ENCODE measurements at places on chromosomes 1 and 21.

GRCh38 chr1:210415846-210416448 is 87.2 kb downstream of the HHAT start:
- DNase-seq = no peak

DNA sequence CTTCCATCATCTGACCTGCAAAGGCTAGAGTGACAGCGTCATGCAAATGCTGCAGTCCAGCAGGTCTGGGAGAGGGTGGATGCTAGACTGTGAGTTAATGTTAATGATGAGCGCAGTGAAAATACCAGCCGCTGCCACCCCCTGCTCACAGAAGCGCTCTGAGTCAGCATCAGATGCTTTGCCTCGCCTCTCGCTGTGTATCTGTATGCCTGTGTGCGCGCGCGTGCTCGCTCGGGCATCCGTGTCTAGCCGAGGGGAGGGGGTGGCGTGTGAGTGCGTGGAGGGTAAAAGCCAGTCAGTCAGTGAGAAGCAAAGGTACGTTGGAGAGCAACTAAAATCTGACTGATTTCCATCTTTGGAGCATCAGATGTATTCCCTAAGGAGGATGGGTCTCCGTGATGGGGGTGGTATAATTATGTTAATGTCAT is 858.7 kb downstream of the USP25 start:
- DNase-seq = no peak

- DNase-seq = no peak
Measured at GRCh38 chr1:201092738-201093137, 19.5 kb downstream of the CACNA1S start.

GRCh38 chr1:156140879-156141707 is 12.3 kb upstream of the SEMA4A start:
- no peak for DNase-seq

- no peak for DNase-seq
Measured at GRCh38 chr1:2504949-2505272, 21.5 kb downstream of the PANK4 start.

- no peak for DNase-seq
Measured at GRCh38 chr21:33561373-33561772, 18.5 kb downstream of the SON start.

- DNase-seq = no peak
Measured at GRCh38 chr21:45539046-45539795, 3.0 kb downstream of the SLC19A1 start.

DNA sequence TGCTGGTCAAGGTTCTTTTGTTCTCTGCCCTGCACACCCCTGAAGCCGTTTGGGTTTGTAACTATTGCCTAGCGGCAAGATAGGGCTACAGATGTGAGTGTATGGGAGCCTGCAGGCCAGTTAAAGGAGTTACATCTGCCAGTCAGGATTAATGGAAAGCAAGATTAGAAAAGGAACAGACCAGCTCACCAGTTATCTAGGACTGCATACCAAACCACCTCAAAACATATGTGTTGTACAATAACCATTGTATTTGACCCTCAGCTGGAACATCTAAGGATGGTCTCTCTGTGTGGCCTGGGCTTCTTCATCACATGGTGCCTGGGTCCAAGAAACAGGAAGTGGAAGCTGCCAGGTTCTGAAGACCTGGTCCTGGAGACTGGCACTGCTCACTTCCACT is 52.5 kb upstream of the FBXO28 start:
- no peak for DNase-seq

DNA sequence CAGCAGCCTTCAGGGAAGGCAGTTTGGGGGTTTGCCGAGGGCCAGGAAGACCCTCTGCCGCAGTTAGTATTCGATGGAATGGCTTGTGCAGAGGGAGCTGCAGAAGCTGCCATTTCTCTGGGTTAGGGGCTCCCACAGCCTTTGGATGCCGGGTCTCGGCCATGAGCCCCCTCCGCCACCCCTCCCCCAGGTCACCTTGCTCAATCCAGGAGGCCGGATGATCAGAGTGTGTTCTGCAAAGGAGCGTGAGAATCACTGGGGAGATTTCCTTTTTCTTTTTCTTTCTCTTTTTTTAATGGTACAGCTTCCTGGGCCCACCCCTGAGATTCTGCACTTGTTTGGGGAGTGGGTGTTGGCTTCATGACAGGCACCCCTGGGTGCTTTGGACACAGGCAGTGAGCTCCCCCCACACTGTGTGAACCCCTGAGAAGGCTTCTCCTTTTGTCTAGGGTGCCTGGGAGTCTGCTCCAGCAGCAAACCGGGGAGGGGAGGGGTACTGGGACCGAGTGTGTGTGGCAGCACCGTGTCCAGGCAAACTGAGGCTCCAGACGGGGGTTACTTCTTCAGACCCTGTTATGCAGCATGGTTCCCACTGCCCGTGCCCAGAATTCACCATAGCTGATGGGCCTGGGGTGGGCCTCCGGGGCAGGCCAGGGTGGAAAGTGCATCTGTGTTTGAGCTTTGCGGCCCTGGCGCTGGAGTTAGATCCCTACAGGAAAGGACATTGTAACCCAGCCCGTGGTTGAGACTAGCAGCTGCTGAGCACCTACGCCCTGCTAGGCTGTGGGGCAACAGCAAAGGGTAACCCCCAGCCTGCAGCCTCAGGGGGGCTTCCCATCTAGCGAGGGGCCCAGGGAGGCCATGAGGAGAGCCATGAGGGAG is 18.5 kb downstream of the TNFRSF1B start:
- DNase-seq = no peak

DNA sequence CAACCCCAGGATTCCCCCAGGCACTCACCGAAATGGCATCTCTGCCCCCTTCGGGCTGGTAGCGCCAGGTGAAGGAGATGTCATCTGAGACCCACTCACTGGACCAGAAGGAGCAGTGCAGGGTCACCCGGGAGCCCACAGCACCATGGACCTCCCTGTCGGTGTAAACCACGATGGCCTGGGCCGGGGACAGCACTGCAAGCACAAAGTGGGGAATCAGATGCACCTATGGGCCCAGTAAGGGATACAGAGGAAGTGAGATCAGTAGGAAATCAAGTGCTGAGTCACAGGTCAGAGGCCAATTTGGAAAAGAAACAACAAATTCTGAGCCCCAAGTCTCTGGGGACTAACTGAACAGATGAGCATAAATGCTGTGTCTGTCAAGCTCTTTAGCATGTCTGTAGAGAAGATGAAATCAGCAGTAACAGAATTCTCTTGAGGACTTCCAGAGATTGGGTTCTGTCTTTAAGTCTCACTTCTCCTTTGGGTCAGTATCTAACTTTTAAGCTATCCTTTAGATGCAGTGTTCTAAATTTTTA is 2.5 kb downstream of the MPZ start:
- DNase-seq = no peak

DNA sequence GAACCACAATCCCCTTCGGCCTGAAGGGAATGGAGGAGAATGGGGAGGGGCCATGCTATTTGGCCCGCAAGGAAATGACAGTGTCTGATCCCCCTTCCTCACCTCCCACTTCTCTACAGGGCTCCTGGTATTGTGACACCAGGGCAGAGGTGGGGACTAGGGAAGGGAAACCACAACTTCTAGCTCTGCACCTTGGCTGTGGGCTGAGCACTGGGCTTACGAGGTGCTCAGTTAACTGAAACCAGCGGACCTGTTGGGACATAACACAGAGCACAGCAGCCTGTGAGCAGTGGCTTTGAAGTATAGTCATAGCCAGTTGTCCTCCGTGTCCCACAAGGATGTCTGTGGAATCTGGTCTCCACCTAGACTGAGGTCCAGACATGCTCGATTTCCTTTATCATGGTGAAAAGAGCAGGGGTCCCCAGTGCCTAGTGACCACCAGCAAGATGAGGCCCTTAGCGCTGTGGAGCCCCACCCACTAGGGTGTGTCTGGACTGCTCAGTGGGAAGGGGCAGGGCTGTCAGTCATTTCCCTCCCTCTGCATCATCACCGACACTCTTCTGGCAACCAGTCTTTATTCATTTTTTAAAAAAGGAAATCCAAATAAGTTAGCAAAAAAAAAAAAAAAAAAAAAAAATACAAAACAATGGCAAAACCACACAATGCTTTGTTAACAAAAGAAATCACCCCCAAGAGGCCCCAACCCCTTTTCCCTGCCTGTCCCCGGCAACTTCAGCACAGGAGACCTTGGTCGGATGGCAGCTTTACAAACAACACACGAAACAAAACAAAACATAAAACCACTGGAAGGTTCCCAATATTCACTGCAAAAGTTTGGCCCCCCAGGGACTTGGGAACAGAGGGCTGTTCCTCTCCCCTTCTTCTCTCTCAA is 3.0 kb downstream of the MYOG start:
- DNase-seq = no peak

DNA sequence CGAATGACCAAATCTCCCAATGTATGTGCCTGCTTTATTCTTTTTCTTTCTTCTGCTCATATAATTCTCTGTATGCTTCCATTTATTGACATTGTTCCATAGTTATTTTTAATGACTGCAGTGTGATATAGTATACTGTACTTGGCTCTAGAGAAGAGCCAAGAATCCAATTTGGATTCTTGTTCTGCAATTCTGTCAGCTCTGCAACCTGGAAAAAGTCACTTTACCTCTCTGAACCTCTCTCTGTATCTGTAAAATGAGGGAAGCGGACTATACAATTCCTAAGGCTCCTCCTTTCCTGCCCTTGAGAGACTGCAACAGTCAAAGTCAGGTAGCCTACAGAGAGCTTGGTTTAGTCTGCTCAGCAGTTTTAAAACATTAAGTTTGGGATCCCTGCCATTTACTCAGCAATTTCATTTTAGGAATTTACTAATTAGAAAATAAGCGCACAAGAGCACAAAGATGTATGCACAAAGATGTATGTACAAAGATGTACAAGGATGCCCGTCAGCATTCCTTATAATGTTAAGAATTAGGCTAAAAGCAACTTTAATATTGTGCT is 14.7 kb downstream of the DNAJC16 start:
- DNase-seq = no peak

DNA sequence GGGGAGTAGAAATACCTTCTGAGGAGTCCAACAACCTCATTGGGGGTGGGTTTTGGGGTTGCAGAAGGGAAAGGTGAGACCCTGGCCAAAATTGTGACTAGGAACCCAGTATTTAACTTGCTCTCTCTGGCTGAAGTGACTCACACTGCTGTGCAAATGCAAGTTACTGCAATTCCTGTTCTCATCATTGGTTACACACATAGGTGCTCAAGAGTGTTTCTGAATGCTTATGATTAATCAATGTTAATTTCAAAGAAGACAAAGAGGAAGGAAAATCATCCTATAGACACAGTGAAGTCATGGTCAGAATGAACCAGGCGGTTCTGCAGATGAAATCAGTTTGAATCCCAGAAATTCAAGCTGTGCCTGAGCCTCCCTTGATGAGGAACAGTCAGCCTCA is 3.1 kb downstream of the ASCL5 start:
- no peak for DNase-seq

DNA sequence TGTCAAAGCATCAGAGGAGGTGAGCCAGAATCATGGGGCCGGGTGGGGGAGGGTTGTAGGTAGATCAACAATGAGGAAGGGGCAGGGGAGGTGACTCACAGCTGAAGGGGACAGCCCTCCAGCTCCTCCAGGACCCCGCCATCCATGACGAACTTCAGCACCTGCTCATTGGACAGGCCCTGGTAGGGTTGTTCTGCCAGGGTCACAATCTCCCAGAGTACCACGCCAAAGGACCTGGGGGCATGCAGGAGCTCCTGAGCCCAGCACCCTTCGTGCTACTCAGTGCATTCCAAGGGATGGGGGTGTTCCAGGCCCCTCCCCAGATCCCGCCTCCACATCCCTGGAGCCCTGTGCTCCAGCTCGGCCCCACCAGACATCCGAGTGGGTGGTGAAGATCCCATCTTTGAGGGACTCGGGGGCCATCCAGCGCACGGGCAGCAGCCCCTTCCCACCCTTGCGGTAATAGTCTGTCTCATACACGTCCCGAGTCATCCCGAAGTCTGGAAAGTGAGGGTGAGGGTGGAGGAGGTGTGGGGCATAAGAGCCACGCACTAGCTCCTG is 17.5 kb downstream of the INSRR start:
- DNase-seq = no peak

DNA sequence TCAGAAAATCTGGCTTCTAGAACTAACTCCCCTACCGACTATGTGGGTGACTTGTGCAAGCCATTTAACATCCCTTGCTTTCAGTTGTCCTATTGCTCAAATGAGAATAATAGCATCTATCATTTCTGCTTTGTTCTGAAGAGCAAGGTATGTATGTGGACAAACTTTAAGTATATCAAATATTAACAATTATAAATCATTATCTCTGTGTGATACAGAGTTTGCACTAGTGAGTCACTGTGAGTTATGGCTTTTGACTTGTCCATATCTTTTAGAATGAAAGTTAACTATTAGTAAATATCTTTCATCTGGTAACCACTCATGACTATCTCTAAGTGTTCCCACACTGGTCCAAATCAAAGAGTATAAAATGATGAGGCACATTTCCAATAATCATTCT is 812.9 kb upstream of the ADGRL2 start:
- no peak for DNase-seq

- no peak for DNase-seq
Measured at GRCh38 chr1:28123461-28123961, 35.1 kb upstream of the EYA3 start.

DNA sequence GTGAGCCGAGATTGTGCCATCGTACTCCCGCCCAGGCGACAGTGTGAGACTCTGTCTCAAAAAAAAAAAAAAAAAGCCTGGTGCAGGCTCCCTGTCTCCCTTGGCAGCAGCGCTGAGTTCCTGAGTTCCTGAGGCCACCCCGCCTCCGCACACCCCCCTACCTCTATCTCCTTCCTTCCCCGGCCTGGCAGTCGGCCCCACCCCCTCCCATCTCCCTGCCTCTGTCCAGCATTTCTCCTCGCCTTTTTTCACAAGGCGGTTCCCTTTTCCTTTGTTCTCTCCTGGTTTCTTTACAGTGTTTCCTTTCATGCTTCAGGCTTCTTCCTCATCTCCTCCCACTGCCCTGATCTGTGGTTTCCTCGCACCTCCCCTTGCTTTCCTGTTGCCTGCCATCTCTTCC is 2.7 kb downstream of the RORC start:
- no peak for DNase-seq

DNA sequence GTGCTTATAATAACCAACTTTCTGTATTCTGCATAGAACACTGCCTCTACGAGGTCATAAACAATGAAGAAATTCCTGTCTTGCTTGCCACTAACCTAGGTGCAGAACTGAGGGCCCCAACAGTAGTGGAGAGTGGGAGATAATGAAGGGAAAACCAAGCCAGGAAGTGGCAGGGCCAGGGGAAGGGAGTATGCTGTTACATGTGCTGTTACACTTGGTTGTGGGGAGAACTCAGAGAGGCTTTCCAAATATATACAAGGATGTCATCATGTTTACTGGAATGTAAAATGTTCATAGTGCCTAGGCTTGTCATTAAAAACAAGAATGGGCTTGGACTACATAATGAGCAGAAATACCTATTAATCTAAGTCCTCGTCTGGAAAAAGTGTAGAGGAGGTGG is 31.1 kb downstream of the NHLH2 start:
- no peak for DNase-seq

GRCh38 chr1:237901299-237901934 is 10.7 kb upstream of the ZP4 start:
- DNase-seq = no peak

- DNase-seq = no peak
Measured at GRCh38 chr1:202105571-202106339, 17.0 kb upstream of the GPR37L1 start.
